Sigmoid colon (tissue), 7 donors: ENCODE measurements at places on chromosomes 5 and 9. TPM values are rescaled to one million over a fixed set of nuclear protein-coding genes. Genes with fewer than 3 reads are reported as not detected.

- DNase-seq = no peak
Measured at GRCh38 chr9:98375138-98375726, 119.8 kb upstream of the TBC1D2 start.

C5orf46 gene
- not detected for polyA plus RNA-seq

DNA sequence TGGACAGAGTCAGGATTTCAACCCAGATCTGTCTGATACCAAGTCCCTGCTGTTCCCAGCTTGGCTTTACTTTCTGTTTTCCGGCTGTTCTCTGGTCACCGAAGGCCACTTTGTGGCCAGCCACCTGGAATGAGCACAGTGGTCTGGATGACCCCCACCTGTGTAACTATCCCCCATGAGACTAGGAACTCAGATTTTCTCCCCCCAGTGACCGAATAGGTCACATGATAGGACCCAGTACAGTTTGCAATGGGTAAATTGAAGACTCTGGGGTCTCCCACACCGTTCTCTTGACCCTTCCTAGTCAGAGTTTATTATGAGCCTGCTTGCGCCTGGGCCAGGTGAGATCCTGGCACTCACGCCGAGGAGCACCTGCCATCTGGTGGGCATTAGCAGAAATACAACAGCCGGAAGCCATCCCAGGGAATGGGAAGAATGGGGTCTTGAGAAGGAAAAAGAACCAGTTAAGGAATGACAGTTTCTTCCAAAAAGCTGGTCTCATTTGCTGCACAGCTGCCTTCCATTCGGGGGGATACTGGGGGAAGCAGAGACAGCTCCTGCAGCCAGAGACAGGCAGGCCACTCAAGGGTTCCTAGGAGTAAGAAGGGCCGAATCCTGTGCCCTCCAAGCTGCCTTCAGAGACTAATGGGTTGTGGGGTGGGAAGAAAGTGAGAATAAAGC is 7.1 kb downstream of the PHYHD1 start:
- no peak for DNase-seq

SV2C gene
- not detected for polyA plus RNA-seq

ARPC5L gene
- 57.7 TPM for polyA plus RNA-seq

ZNF300 gene
- 0.60 TPM for polyA plus RNA-seq

DNA sequence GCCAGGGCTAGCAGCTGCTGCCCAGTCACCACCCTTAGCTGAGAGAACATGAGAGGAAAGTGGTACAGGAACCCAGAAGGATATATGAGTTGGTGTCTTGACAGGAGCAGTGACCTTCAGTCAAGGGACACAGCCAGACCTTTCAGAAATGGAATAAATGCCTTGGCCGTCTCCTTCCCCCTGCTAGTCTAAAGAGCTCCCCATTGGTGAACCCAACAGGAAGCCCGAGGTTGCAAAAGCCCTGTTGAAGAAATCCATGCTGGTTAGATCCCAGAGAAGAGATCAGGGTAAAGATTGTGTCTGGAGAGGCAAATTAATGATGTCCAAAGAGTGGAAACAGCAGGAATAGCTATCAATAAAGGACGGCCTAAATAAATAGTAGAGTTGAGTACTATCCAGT is 244.5 kb downstream of the NR3C1 start:
- no peak for DNase-seq

DNA sequence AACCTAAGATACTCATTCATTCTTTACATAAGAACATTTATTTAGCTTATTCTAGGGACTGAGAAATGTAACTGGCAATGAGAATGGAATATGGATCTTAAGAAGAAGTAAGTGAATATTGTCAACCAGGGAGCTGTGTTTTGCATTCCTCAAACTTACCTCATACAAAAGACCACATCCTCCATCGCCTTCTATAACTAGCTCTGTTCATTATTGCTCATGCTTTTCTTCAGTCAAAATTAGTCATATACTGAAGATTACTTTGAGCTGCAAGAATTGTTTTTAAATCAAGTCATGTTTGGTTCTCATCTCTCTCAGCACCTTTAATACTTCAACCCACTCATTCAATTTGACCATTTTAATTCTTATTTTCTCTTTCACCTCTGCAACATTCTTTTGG is 140.3 kb upstream of the RASA1 start:
- DNase-seq = no peak

- no peak for DNase-seq
Measured at GRCh38 chr9:36438536-36439236, 38.6 kb upstream of the RNF38 start.

DNA sequence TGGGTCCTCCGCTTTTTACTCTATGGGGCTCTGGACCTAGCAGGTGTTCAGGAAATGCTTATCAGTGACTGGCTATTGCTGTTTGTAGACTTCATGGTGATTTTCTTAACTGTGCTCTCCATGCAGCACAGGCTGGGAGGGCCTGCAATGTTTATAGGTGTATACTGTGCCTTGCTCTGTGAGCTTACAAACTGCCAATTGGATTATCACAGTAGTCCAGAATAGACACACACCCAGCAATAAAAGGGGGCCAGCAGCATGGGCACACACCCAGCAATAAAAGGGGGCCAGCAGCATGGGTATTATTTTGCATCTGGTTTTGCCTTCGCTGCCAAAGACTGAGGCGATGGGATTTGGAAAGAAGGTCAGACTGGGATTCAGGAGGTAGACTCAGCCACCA is 100.0 kb downstream of the CRB2 start:
- DNase-seq = peak; percentile 27

DNA sequence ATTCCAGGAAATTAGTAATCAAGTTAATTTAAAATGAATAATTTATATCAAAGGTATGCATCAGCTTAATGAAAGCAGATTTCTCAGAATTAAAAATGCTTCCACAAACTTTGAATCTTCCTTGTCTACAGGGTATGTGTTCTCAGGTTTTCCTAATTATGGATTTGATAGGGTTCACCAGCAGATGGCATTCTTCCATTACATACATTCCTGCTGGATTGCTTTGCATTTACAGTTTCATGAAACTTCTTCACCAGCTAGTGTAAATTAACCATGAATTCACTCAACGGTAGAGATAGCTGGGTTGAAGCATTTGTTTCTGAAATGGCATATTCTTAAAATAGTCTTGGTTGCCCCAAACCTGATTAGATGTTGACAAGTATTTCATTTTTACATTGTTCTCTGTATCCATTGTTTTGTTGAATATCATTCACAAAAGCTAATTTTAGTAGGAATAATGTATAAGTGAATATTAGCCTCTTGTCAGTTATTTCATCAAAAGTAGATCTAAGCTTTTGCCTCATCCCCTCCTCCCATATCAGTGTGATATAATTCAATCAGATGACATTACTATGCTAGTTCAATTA is 68.7 kb upstream of the WDR41 start:
- DNase-seq = no peak

UBE2B gene
- 158 TPM for polyA plus RNA-seq

GRCh38 chr5:168372356-168372946 is 81.0 kb downstream of the WWC1 start:
- DNase-seq = no peak
